Activated CD4-positive, alpha-beta T cell treated with anti-CD3 and anti-CD28 coated beads, Interleukin-2, amount 50 U/mL, for 16 hours (primary cell): ENCODE measurements at places on chromosomes 2 and 18.

DNA sequence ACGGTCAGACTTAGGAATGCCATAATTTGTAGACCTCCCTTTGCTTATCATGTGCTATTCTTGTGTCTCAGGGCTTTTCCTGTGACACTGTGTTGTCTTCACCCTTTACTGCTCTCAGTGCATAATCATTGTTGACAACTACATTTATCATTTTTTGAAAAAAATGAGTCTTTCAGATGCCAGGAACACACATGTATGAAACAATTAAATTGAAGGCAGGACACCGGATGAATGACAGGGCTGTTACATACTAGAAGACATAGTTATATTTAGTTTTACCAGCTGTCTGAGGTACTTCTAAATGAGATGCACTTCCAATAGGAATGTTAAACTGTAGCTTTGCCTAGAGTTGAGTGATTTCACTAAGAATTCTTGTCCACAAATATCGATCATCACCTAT lies 243.5 kb downstream of the LRP1B start:
- no peak for DNase-seq

GRCh38 chr18:5253910-5254309 lies 41.6 kb downstream of the ZBTB14 start:
- peak; percentile 17 for DNase-seq

- no peak for DNase-seq
Observed at GRCh38 chr2:109188898-109189297, 59.9 kb downstream of the SH3RF3 start.

DNA sequence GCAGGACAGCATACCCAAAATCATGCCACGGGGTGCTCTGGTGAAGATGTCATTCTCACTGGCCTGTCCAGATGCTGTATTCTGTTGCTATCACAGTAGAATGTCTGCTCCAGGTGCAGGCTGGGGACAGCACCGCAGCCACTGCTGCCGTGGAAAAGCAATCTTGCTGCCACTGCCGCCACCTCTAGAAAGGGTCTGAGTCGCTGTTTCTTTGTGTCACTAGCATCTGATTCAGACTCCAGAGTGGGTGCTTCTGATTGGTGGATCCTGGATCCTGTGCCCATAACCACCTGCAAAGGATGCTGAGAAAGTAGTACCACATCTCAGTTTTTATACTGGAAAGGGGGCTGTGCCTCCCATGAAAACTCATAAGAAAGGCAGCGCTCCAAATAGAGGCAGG lies 45.3 kb upstream of the CTLA4 start:
- no peak for DNase-seq

- DNase-seq: peak; percentile 25
Observed at GRCh38 chr2:202479610-202480009, 103.5 kb downstream of the BMPR2 start.

DNA sequence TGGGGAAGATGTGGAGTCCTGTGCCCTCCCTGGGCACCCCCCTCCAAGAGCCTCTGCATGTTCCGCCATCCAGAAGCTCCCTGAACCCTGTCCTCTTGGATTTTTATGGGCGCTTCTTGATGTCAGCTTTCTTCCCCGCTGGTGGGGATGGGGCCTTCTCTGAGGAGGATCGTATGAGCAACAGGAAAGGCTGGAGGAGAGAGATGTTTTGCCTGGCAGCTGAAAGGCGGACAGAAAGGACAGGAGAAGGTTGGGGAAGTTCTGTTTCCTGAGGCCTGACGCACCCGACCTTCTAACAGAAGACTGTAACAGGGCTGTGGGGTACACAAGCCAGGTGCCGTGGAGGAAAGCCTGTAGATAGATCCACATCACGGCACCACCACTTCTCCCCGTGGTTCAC lies 238.8 kb downstream of the LDLRAD4 start:
- no peak for DNase-seq

GRCh38 chr2:115169814-115170213 lies 727.4 kb downstream of the DPP10 start:
- DNase-seq: no peak

DNA sequence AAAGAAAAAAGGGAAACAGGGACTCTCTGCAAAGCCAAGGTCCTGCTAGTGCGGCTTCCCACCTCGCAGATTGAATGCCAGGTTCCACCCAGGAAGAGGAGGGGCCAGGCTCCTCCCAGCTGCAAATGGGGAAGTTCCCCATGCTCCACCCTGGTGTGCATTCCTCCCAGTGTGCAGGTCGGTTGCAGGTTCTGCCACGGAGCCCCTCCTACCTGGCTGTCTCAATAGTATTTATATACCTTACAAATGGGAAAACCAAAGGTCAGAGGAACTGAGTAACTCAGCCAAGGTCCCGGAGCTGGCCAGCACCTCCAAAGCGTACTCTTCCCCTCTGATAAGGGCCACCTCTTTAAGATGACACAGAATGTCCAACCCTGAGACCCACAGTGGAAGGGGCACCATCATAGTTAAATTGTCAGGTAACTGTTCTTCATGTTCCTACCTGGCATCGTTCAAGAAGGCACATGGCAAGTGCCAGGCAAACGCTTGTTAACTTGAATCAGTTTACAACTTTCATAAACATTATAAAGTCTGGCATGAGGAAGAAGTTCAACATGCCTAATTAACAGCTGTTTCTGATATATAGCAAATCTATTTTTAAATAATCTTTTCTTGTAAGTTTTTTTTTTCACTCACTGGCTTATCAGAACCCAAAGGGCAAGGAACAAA lies 35.5 kb downstream of the POU3F3 start:
- DNase-seq: no peak

- no peak for DNase-seq
Observed at GRCh38 chr2:124623560-124623959, 598.5 kb downstream of the CNTNAP5 start.

DNA sequence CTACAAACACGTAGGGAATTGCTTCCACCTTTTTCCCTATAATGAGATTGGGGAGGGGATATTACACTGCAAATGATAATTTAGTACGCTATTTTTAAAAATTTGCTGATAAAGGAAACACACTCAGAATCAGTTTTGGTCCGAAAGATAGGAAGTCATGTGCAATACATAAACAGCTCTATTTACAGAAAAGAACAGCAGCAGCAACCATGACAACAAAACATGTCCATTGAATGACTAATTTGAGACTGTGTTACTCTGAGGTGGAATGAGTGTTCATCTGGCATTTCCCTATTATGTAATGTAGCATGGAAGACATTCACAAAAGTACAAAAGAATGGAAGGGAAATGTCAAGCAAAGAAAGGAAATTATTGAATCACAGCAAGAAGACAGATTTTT lies 337.2 kb downstream of the NBAS start:
- peak; percentile 28 for DNase-seq

GRCh38 chr2:197359859-197360258 lies 49.3 kb upstream of the ANKRD44 start:
- no peak for DNase-seq

- no peak for DNase-seq
Observed at GRCh38 chr2:207935121-207935990, 90.0 kb downstream of the PLEKHM3 start.

GRCh38 chr2:64369706-64370105 lies 84.3 kb upstream of the LGALSL start:
- no peak for DNase-seq

- DNase-seq: no peak
Observed at GRCh38 chr2:100924122-100924519, 78.0 kb upstream of the RPL31 start.

GRCh38 chr18:37207343-37207742 lies 358.3 kb downstream of the CELF4 start:
- DNase-seq: no peak

GRCh38 chr2:21404827-21405625 lies 281.3 kb downstream of the TDRD15 start:
- no peak for DNase-seq

DNA sequence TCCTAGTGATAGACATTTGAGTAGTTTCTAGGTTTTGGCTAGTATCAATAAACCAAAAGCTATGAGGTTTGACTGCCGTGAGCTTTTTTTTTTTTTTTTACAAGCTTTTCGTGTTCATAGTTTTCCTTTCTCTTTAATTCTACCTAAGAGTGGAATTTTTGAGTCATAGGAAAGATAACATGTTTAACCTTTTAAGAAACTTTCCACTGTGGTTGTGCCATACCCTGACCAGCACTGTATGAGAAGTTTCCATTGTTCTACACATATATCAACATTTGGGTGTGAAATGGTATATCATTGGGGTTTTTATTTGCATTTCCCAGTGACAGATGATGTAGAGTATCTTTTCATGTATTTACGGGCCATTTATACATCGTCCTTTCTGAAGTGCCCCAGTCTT lies 31.7 kb downstream of the UBE2F start:
- DNase-seq: peak; percentile 79

DNA sequence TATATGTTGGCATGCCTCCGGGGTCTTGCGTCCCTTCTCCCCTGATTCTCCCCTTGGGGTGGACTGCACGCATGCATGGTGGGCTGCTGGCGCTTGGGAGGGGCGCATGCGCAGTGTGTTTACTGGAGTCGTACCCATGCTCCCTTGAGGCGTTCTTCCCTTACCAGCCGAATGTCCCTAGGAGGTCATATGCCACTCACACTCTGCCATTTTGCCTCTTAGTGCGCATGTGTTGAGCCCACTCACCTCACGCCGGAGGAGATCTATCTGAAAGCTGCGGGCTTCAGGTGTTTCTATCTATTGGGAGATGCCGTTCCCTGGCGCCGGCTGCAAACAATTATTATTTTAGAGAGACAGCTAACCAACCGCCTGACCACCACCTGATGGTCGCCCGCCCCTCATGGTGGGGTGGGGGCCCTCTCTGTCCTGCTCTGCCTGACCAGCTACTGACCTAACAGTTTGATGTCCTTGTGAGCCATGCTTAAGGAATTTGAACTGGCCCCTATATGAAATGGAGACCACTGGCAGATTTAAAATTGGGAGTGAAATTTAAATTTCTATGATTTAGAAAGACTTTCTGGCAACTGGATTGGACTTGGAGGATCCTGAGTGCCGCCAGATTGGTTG lies 179.6 kb downstream of the RNF144A start:
- no peak for DNase-seq

DNA sequence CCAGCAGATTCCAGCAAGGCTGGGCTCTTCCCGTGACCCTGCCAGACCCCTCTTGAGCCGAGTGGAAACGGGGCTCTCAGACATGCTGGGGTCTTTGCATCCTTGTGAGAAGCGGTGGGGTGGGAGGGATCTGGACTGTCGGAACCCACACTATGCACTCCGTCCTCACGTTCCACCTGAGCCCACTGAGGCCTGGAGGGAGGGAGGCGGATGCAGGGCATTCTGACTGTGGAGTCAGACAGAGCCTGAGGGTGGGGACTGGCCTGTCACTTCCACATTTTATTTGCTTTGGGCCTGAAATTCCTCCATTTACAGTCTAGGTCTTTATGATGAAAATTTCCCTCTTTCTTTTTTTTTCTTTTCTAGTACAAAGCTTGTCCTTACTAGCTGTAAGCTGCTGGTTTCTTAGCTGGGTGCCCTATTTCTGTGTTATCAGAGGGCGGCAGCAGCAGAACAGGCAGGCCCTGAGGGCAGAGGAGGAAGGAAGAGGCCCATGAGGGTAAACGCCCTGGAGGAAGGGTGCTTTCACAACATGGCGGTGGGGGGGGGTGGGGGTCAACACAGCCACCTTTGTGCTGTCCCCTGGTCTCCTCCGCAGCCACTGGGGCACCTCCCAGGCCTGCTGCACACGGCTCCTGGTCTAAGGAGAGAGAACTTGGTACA lies 373.5 kb upstream of the MYT1L start:
- DNase-seq: no peak

DNA sequence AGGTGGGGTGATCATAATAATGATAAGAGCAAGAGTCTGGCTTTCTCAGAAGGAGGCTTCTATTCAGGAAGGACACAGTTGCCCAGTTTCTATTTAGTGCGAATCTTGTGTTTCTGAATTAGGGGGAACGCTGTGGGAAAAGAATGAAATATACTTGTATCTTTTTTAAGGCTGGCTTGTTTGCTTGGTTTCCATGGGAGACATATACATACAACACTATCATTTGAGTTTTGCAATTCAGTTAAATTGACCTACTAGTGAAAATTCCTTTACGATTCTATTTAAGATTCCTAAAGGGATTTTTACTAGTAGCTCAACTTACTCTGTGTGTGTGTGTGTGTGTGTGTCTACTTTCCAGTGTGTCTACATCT lies 24.7 kb upstream of the ANKRD62 start:
- no peak for DNase-seq

GRCh38 chr2:223886726-223887125 lies 49.3 kb upstream of the AP1S3 start:
- no peak for DNase-seq

DNA sequence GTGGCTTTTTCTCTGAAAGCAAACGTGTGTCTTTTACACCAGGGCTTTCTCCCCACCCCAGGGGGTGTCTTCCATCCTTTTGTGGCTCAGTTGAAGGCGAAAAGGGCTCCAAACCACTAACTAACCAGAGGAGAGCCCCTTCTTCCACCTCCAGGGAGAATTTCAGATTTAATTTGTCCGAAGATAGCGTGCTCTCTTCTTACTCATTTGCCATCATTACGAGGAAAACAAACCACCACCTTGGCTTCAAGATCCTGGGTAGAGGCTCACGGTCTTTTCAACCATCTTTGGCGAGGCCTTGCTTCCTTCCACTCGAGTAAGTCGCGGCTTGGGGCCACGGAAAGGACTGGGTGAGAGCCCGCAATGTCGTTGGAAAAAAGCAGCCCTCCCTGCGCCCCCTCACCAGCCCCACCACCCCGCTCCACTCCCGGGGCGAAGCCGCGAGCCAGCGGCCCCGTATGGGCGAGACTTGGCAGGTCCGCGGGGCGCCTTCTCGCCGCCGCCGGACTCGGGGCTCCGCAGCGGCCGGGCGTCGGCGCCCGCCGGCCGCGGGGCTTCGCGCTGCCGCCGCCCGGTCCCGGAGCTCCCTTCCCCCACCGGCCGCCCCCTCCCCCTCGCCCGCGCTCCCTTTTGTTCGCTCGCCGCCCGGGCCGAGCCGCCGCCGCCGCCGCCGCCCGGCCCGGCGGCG lies 1.7 kb upstream of the ZNF532 start:
- peak; percentile 16 for DNase-seq

GRCh38 chr2:88950010-88950409 lies 258.5 kb downstream of the RPIA start:
- peak; percentile 3 for DNase-seq

DNA sequence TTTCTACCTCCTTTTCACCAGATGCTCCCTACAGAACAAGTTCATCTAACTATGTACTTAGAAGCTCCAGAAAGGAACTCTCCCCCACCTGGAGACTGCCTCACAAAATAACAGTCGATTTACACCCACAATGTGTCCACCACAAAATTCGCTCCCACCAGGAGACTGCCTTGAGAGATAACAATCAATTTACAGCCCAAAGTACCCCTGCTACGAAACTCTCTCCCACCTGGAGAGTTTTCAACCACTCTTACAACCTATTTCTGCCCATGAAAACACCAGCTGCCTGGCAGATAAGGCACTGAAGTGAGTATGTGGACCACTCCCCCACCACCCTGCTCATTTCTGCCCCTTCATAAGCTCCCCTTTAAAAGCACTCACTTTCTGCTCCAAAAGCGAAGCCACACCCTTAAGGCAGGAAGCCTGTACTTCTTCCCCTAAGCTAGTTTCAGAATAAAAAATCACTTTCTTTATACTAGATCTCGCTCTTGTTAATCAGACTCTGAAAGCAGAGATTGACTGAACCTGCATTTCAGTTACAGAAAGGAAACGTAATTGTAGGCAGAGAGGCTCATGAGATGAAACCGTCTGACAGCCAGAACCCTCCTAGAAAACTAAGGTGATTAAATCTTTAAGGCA lies 94.4 kb upstream of the RBBP8 start:
- DNase-seq: peak; percentile 66
